ENCODE measurements at places on chromosomes 1 and 21.

GRCh38 chr1:187876775-187877174, 1048.0 kb downstream of the PLA2G4A start:
- no peak for DNase-seq

- no peak for DNase-seq
Observed at GRCh38 chr1:178411756-178412399, 84.9 kb downstream of the CLEC20A start.

GRCh38 chr21:34029743-34030528, 43.4 kb upstream of the MRPS6 start:
- DNase-seq: no peak

GRCh38 chr21:45516671-45517151, 25.5 kb downstream of the SLC19A1 start:
- no peak for DNase-seq

DNA sequence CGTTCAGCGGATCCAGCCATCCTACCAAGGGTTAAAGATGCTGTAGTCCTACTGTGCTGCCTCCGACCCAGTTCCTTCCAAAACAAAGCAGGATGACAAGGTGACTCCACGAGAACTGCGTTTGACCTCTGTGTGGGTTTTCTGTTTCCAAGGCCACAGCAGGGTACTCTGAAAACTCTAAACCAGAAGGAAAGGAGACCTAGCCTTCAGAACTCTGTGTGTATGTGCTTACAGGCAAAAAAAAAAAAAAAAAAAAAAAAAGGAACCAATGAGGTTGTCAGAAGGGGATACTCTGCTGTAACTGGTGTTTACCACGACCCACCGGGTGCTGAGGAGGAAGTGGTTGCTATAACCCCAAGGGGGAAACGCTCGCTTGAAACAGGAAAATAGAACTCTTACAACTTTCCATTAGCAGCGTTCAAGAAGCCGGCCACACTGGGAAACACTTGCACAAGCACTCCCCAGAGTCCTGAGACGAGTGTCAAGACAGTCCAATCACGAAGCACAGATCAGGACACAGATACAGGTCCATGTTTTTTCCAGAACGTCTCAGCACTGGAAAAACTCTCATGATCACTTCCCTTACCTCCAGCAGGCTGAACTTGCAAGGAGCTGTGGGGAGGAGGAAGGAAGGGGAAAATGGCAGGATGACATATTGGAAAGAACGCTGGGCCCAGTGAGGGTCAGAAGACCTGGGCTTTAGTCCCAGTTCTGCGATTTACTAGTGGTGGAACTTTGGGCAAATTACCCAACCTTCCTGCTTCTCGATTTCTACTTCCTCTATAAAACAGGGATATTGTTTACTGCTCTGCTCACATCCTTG, 64.0 kb downstream of the ITPKB start:
- peak; percentile 77 for DNase-seq

DNA sequence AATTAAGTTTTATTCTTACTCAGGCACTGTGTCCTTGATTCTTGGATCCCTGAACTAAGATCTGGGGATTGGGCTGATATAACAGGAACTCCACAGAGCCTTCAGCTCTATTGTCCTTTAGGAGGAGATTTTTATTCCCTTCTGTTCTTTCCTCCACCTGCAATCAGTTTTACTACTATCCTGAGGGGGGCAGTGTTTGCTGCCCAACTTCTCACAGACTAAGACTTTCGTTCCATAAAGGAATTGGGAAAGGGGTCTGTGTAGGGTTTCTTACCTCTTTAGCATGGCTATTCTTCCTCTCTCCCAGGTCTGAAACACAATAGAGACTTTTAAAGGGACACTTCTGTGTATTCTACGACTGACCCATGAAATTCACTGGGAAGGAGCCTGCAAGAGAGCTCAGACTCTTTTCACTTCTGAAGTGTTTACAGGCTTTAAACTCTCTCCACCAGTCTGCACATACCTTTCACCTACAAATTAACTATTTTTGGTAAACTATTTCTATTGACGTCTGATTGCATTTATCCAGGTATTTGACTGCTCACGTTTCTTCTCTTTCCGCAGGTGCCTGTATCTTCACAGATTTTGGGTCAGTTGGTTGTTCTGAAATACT, 103.3 kb upstream of the DEPDC1 start:
- no peak for DNase-seq

DNA sequence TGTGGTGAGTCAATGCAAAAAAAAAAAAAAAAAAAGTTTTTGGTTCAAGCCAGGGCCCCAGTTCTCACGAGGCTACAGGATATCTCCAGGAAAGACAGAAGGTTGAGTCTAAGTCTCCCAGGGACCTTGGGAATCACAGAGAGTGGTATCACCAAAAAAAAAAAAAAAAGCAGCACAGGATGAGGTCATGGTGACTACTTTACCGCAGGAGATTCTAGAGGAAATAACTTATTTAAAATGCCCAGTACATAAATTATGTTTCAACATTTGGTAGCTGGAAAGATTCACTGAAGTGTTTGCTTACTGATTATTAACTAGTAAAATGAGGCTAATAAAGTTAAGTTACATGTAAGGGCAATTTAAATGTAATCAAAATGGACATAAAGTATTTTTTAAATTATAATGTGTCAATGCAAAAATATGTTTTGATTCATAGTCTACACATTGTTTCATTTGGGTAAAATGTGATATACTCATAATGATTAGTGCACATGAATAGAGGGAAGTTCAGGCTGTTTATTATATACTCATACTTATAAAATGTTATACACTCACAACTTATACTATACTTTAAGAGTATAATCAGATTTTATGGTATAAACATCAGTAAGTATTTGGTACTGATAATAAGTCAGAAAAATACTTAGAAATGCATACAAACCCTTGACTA, 84.1 kb downstream of the PLPPR5 start:
- DNase-seq: no peak

DNA sequence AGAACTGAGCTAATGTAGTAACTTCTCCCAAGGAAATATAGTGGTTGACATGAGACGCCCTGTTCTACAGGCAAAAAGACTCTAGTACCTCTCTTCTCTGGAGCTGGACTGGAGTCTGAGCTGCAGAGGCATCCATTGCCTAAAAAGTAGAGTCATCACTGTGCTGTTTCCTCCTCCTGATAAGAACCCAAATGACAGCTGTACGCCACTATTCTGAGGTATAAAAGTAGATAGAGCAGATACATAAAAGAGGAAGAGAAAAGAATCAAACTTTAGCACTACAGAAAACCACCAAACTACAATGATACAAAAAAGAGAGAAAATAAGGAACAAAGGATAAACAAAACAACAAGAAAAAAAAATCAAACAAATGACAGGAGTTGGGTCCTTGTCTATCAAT, 1568.8 kb downstream of the PLA2G4A start:
- DNase-seq: no peak

DNA sequence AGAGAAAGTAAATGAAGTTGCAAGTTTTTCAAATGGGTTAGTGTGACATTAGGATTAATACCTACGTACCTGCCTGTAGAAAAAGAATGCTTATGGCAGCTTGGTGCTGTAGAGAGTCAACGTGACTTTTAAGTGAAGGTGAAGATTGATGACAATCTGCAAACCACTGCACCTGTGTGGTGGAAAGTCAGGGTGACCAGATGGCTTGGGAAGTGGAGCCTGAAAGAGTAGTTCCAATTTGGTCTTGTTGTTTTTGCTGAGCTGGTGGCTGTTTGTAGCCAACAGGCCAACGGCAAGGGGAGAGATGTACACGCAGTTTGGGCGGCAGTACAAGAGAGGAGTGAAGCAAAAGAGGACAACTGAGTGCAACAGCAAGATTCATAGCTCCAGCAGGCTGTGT, 78.1 kb upstream of the JAK1 start:
- DNase-seq: no peak

DNA sequence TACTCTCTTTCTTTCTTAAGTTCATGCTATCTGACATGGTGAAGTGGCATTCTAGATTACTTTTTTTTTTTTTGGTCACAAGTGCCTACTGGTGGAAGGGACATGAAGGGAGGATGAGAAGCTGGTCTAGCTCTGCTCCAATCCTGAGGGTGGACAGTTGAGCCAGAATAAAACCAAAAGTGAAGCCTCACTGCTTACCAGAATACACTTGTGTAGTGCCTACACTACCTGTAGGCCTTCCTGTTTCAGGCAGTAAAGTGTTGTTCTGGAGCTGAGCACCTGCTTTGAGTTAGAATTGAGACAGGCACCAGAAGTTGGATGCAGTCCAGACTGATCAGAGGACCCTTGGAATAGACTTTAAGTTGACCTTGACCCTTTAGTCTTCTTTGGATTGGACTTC, 40.4 kb upstream of the APOBEC4 start:
- DNase-seq: no peak

DNA sequence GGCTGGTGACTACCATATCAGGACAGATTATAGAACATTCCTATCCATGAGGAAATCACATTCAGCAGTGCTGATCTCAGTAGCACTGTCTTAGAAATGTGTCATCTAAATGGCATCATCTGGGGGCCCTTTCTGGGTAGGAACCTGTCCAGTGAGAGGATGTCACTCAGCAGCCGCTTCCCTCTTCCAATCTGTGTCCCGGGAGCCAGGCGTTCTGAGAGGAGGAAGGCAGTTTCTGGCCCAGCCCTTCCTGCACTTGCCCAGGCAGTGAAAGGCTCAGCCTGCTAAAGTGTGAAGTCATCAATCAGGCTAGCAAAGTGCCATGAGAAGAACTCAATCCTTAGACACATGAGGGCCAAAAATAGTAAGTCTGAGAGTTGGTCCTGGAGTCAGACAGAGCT, 25.6 kb downstream of the RAB4A start:
- DNase-seq: no peak

GRCh38 chr1:1606232-1606631, 6.3 kb upstream of the FNDC10 start:
- no peak for DNase-seq

- no peak for DNase-seq
Observed at GRCh38 chr1:173505391-173505790, 28.3 kb downstream of the PRDX6 start.

DNA sequence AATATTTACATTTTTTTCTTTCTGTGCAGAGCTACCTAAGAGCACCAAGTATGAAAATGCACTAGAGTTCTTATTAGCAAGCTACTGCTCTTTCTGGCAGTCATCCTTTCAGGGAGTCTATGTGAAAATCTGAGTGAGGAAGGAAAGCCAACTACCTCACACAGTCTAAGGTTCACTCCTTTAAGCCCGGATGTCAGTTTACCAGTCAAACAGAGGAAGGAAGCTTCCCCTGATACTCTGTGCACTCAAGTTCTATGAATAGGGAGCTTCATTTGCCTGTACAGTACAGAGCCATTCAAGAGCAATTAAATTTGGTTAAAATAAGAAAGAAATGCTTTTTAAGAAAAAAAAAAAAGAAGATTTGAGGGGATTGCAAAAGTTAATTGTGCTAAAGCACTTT, 6.9 kb downstream of the COL11A1 start:
- no peak for DNase-seq
